ENCODE measurements at places on chromosomes 2 and 18. TPM values are rescaled to one million over a fixed set of nuclear protein-coding genes. Genes with fewer than 3 reads are reported as not detected.

DNA sequence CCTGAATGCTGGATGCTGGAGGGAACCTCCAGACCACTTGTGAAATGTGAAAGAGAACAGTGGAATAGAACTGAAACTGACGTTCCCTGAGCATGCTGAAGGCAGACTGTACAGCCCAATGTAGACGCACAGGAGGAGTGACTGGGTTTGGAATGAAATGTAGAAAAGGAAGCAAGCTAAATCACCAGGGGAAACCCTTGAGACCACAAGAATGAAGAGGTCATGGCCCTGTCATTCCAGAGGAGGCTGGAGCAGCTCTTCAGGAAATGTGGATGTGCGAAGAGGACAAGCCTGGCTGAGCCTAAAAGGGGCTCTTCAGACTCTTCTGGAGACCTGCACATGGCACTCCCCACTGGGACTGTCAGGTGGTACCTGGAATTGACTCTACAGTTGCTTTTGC lies 118.5 kb upstream of the ALPP start:
- no peak for DNase-seq

Gene GALNT13
- total RNA-seq, result not detected

DNA sequence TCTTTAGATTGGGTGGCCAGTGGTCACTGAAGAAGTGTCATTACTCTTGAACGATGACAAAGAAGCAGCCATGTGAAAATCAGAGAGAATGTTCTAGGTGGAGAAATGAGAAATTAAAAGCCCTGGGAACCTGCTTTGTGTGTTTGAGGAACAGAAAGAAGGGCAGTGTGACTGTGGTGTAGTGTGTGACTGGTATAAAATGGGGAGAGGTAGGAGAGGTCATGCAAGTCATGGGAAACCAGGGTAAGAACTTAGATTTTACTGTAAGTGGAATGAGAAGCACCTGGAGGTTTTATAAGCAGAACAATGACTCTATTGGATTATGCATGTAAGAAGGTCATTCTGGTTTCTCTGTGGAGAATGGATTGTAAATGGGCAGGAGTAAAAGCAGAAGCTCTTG lies 12.2 kb downstream of the ICOS start:
- no peak for DNase-seq

Gene IL36G
- not detected for total RNA-seq

DNA sequence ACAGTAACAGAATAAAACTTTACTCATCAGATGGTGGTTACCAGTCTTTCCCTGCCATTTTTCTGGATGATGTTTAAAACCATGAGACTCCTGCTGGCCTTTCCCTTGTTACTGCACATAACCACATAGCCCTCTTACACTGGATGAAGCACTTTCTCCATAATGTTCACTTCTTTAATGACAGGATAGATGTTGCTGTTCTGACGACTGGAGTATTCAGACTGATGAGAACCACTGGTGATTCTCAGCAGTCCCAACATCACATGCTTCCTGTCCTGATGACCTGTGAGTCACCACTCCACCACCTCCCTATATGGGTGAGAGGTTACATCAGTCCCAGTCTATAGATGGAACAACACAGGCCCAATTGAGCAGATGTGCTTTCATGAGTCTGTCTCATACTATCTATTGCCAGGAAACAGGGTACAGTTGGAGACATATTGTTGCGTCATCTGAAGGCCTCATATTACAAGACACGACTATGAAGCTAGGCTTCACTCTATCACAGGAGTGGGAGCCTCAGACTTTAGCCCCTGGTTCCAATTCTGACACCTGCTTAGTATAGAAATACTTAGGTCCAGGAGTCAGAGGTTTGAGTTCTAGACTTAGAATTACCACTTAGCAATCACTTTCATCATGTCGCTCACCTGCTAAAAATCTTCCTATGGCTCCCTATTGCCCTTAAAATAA lies 145.7 kb upstream of the KLF7 start:
- DNase-seq, result no peak

- no peak for DNase-seq
These were observed 8.0 kb downstream of the ATAD2B start for GRCh38 chr2:23918837-23919489.

DNA sequence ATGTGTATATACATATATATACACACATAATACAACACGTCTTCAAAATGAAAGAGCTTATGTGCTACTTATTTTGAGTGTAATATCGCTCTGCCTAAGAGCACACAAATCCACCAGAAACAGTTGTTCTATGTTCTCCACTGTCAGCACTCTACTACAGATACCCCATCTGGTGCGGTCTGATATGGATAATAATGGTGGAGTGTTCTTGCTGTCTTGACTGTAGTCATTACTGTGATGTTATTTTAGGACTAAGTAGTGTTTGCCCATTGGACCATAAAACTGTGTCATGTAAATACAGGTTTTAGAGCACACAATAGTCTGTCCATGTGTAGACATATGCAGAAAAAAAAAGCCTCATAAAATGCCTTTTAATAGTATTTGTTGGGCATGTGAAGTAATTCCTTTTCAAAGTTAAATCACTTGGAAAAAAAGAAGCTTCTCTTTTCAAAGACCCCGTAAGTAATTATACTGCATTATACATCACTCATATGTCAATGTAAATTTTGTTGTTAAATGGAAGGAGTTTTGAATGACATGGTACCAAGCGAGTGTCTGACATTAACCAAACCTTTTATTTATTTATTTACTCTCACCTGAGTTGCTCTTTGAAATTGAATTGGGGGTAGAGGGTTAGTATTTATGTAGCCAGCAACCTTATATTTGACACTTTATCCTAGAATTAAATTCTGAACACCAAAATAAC lies 1249.2 kb upstream of the ZEB2 start:
- DNase-seq, result no peak

- DNase-seq, result peak; percentile 10
These were observed 315.5 kb upstream of the MYT1L start for GRCh38 chr2:2646433-2647051.

- DNase-seq, result no peak
These were observed 140.6 kb upstream of the CCDC150 start for GRCh38 chr2:196498962-196499361.

- no peak for DNase-seq
These were observed 77.5 kb downstream of the POLR1A start for GRCh38 chr2:86027922-86028765.

Gene ARHGEF4
- total RNA-seq, result 3.6 TPM

GRCh38 chr2:95401480-95401879 lies 1.0 kb upstream of the FAHD2A start:
- no peak for DNase-seq

GRCh38 chr2:96336873-96337272 lies 1.3 kb downstream of the NCAPH start:
- DNase-seq, result no peak

- DNase-seq, result no peak
These were observed 93.7 kb upstream of the RIOK3 start for GRCh38 chr18:23359421-23359820.

Gene CRYGC
- total RNA-seq, result not detected

DNA sequence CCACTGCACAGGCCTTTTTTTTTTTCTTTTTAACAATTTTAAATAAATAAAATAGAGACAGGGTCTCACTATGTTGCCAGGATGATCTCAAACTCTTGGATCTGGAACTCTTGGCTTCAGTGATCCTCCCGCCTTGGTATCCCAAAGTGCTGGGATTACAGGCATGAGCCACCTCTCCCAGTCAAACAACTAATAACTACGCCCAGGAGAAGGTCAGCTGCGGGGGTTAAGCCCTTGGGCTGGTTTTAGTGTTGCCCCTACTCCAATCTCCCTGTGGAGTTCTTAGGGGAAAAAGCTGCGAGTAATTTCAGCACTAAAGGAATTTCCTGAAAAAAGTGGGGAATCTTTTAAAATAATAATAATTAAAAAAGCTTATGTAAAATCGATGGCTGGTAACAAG lies 96.4 kb upstream of the XPO1 start:
- DNase-seq, result no peak

DNA sequence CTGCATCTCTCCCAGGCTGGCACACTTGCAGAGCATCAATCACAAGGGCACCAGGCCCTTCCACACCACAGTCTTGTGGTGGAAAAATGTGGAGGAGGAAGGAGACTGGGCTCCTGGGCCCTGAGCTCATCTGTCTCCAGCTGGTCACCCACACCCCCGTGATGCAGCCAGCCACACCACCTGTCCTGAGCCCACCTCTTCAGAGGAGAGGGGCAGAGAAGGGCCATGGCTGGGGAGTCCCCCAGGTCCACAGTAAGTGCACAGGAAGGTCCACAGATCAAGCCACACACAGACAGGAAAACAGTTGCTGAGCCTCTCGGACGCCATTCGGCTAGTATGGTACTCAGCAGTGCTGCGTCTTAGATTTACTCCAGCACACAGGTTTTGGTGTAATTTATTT lies 203.5 kb upstream of the SALL3 start:
- no peak for DNase-seq

GRCh38 chr2:9984871-9985480 lies 33.5 kb downstream of the GRHL1 start:
- no peak for DNase-seq
